ENCODE measurements at places on chromosomes 5 and 9. TPM values are rescaled to one million over a fixed set of nuclear protein-coding genes. Genes with fewer than 3 reads are reported as not detected.

Gene APBA1
- total RNA-seq = 34.2 TPM

Gene C9
- total RNA-seq = not detected

Gene SPINK4
- total RNA-seq = not detected

Gene BAAT
- total RNA-seq = under 0.01 TPM

Gene PCDHB3
- 9.8 TPM for total RNA-seq

Gene RPS14
- total RNA-seq = 1,676 TPM

Gene CDKN2A
- total RNA-seq = 1.5 TPM

Gene CTXN3
- total RNA-seq = 3.2 TPM

Gene TMEM252
- total RNA-seq = not detected

Gene DNAI1
- 0.25 TPM for total RNA-seq

Gene MRPL36
- total RNA-seq = 14.3 TPM

Gene GAS1
- 26.8 TPM for total RNA-seq

Gene COL5A1
- 4.9 TPM for total RNA-seq

Gene S1PR3
- 9.6 TPM for total RNA-seq

Gene ROPN1L
- total RNA-seq = 2.0 TPM

Gene PCDHB14
- 13.0 TPM for total RNA-seq

Gene FOXD4L6
- not detected for total RNA-seq

Gene SV2C
- 1.5 TPM for total RNA-seq

Gene SLC6A18
- total RNA-seq = not detected

Gene F2RL1
- 2.2 TPM for total RNA-seq

Gene RRAGA
- total RNA-seq = 45.2 TPM

Gene CCNB1
- total RNA-seq = 14.0 TPM

Gene WNK2
- 30.7 TPM for total RNA-seq

Gene TAF11L10
- not detected for total RNA-seq

Gene PALM2AKAP2
- total RNA-seq = 2.5 TPM

All from temporal lobe (tissue), 4 donors.